ENCODE measurements at places on chromosomes 2 and 18.
A peak's percentile ranks its signal among the peaks of the same experiment; 100 is the strongest.

DNA sequence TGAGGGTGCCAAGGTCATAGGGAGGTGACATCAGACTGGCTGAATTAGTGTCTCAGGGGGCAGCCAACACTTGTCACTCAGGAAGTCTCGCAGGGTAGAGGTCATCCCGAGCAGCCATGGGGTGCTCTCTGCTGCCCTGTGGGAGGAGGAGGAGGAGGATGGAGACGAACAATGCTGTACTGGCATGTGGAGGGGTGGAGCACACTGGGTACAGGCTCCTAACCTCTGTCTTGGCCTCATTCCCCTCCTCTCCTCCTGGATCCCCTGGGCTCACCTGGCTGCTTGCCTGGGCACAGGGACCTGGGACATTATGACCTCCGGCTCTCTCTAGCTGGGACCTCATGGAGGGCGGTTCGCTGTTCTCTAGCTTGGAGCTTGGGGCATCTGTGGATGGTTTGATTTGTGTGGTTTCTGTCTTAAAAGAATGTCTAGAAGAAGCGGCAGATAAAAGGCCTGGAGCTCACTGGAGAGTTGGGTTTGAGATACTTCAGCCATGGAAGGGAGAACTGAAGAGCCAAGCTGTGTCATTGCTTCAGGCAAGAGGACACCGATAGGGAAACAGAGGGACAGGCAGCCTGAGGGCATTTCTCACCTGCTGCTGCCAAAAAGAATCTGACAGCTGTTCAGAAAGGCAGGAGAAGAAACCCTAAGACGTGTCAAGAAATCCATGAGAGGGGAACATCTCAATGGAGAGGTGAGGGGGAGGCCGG lies 133.1 kb downstream of the SEPTIN10 start:
- no peak for DNase-seq

- no peak for DNase-seq
Observed at GRCh38 chr2:215970425-215970824, 42.9 kb downstream of the MREG start.

DNA sequence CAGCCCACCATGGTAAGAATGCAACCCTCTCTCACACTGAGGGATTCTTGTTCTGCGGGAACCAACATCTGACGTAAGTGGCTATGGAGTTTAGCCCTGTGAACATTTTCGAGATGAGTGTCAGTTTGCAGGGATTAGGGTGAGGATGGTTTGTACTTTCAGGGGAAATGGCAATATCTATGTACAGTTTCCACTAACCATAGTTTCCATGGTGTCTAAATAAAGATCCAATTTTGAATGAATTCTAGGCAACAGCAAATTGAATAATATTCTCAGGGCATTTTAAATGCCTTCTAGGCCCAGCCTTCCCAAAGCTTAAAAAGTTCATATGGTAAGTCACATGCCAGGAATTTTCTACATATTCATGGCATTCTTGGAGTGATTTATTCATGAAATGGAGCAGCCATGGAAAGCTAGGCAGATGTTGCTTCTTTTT lies 105.4 kb upstream of the MMADHC start:
- no peak for DNase-seq

DNA sequence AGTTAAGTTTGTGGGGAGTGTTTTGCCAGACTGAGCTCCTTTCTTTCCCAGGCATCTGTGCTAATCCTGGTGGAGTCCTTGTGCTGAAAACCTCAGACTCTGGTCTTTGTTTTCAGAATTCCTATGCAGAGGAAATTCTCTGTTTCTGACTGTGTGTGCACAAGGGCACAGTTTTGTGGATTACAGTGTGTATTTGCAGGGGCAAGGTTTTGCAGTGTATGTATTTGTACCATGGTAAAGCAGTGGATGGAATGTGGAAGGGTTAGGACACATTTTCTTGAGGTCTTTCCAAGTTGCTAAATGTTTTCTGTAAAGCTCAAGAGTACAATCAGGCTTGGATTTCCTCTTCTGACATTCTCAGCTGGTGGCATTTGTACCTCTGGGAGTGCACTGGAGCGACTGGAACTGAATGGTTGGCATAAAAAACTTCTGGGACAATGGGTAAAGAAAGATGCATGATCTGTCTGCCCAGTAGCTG lies 139.5 kb upstream of the RND3 start:
- no peak for DNase-seq

DNA sequence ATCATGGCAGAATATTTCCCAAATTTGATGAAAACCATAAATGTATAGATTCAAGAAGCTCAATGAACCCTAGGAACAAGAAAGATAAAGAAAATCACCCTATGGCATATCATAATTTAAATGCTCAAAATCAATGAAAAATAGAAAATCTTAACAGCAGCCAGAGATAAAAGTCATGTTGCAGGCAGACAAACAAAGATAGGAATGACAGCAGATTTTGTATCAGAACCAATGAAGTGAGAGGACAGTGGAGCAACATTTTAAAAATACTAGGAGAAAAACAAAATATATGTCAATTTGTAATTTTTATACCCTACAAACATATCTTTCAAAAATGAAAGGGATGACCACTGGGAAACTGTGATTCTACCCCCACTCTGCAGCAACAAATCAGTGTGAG lies 203.3 kb downstream of the PIEZO2 start:
- no peak for DNase-seq

DNA sequence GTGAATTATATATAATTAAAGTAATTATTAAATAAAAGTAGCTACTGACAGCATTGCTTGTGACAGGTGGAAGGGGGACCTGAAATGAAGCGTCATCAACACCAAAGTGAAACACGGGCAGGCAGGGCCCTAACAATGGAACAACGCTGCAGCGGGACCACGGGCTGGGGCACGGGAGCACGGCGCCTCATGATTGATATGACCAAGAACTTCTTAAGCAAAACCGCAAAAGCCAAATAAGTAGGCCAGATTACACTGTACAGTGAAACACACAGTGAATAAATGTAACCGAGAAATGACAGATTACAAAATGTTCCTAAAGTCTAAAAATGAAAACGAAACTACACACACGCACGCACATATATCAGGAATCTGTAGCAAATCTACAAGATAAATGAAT lies 81.4 kb downstream of the SNTG2 start:
- no peak for DNase-seq

- DNase-seq, result no peak
Observed at GRCh38 chr2:170282851-170283250, 104.9 kb downstream of the MYO3B start.

GRCh38 chr2:203649176-203649814 lies 57.1 kb upstream of the CD28 start:
- DNase-seq, result no peak

GRCh38 chr18:36047521-36047920 lies 19.8 kb downstream of the RPRD1A start:
- no peak for DNase-seq

- DNase-seq, result peak; percentile 10
Observed at GRCh38 chr2:238105506-238106338, 5.6 kb downstream of the ESPNL start.

Data from GM12891 (cell line).